H7 (cell line): ENCODE measurements at places on chromosomes 6 and 20. TPM values are rescaled to one million over a fixed set of nuclear protein-coding genes. Genes with fewer than 3 reads are reported as not detected.

ZNF165 gene
- total RNA-seq = 2.1 and 3.5 TPM in 2 replicates

GPSM3 gene
- 21.2 and 26.8 TPM in 2 replicates for total RNA-seq

DLK2 gene
- 0.33 and 0.42 TPM in 2 replicates for total RNA-seq

CYB5R4 gene
- 12.2 and 12.7 TPM in 2 replicates for total RNA-seq

SLC44A4 gene
- total RNA-seq = 0.42 and 0.48 TPM in 2 replicates

SLC17A9 gene
- 32.6 and 41.4 TPM in 2 replicates for total RNA-seq

DCBLD1 gene
- total RNA-seq = 12.0 and 12.1 TPM in 2 replicates

HLA-DPB1 gene
- 27.6 and 29.3 TPM in 2 replicates for total RNA-seq

SLC32A1 gene
- 0.07 TPM in 1 of 2 replicates, not detected in the other for total RNA-seq

TAB2 gene
- 25.5 and 34.1 TPM in 2 replicates for total RNA-seq

LY86 gene
- total RNA-seq = not detected in 2 replicates

TMEM200A gene
- total RNA-seq = 2.8 and 4.2 TPM in 2 replicates

MYH7B gene
- 0.10 and 0.18 TPM in 2 replicates for total RNA-seq

PNLDC1 gene
- not detected in 2 replicates for total RNA-seq

LIN28B gene
- total RNA-seq = 45.6 and 61.2 TPM in 2 replicates

BMP5 gene
- 0.10 TPM in 1 of 2 replicates, not detected in the other for total RNA-seq

LIME1 gene
- 7.7 and 10.5 TPM in 2 replicates for total RNA-seq

DNAH8 gene
- 0.03 TPM in 1 of 2 replicates, not detected in the other for total RNA-seq

TMEM74B gene
- total RNA-seq = 4.1 and 5.9 TPM in 2 replicates

VWA7 gene
- 0.44 and 2.1 TPM in 2 replicates for total RNA-seq

CCDC28A gene
- total RNA-seq = 9.1 and 9.9 TPM in 2 replicates

MROH8 gene
- total RNA-seq = 1.1 and 1.3 TPM in 2 replicates

SNPH gene
- total RNA-seq = 2.6 and 4.0 TPM in 2 replicates

GSTA2 gene
- not detected in 2 replicates for total RNA-seq
